Hematopoietic multipotent progenitor cell treated with erythropoietin and hydrocortisone succinate and interleukin-3 and kit ligand, for 15 days (in vitro differentiated cells): ENCODE measurements at places on chromosomes 13 and 19.

GRCh38 chr19:52922841-52923777 lies at the start of gene ZNF888:
Gene ZNF888, minus strand, starts transcription at chr19:52923428. Its CDS starts 5,555 bp downstream, at chr19:52917873.
- DNase-seq = peak; percentile 81

GRCh38 chr13:95865080-95865615 lies 188.1 kb downstream of the UGGT2 start:
- DNase-seq = no peak

GRCh38 chr19:50719566-50719965 lies at the start of gene SHANK1:
Gene SHANK1, minus strand, starts transcription at chr19:50719802. Its CDS starts 2,883 bp downstream, at chr19:50716919.
- DNase-seq = no peak

DNA sequence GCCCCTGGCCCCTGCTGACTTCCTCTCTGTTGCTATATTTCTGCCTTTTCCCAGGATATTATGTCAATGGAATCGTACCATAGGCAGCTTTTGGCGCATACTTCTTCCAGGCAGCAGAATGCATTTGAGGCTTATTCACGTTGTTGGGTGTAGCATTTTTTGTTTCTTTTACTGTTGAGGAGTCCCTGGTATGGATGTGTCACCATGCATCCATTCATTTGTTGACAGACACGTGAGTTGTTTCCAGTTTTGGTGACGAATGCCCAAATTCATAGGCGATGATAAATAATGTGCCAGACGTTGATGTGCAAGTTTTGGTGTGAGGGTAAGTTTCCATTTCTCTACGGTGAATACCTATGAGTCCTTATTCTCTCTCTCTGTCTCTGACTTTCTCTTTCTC lies 5.0 kb downstream of the NFILZ start:
- no peak for DNase-seq

GRCh38 chr19:1270213-1270853 lies 1.2 kb downstream of the CIRBP start:
- DNase-seq = no peak
